ENCODE measurements at places on chromosomes 12 and 14. TPM values are rescaled to one million over a fixed set of nuclear protein-coding genes. Genes with fewer than 3 reads are reported as not detected.

The GSC gene
- not detected for total RNA-seq

The RGS6 gene
- 4.4 TPM for total RNA-seq

The CLEC4E gene
- 1.4 TPM for total RNA-seq

The FOXG1 gene
- total RNA-seq, result not detected

The GNB3 gene
- total RNA-seq, result 1.4 TPM

The IL26 gene
- total RNA-seq, result not detected

The IGF1 gene
- 9.1 TPM for total RNA-seq

The PRORP gene
- 31.6 TPM for total RNA-seq

The CD163 gene
- total RNA-seq, result 22.0 TPM

The STYK1 gene
- 2.3 TPM for total RNA-seq

- DNase-seq, result no peak
Observed at GRCh38 chr12:57299514-57300016, 48.6 kb upstream of the STAC3 start.

- no peak for DNase-seq
Observed at GRCh38 chr14:64196056-64196455, 98.1 kb downstream of the ESR2 start.

DNA sequence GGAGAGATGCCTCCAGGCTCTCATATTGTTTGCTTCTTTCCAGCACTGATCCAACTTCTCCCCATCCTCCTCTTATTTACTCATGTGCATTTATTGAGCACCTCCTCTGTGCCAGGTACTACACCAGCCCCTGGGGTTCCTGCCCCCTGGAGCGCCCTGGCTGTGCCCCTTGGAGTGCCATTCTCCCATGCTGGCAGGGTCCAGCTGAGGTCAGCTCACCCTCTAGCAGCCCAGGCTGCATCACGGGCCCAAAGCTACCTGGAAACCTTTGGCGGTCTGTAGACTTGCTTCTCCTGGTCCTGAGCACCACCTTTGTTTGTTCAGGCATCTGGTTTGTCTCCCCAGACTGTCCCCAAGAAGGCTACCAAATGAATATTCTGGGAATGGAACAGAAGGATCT, 67.0 kb downstream of the ADCK1 start:
- DNase-seq, result no peak

- no peak for DNase-seq
Observed at GRCh38 chr14:82394916-82395315, 861.3 kb upstream of the SEL1L start.

DNA sequence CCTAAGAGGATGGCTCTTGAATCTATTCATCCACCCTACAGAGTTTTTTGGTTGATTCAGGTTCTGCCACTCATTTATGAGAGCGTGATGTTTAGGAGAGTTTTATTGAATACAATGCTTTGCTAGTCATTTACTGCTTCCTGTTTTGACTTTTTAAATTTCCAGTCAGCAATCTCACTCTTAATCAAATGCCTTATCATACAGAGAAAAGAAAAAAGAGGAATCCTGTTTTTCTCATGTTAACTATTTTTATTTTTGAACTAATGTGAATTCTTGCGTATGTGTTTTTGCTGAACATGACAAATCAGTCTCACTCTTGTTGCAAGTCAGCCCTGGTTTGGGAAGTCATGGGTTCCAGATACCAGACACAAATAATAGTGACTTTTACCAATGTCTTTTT, 22.1 kb upstream of the LGMN start:
- no peak for DNase-seq

GRCh38 chr14:56854325-56854724, 44.0 kb upstream of the OTX2 start:
- DNase-seq, result no peak

DNA sequence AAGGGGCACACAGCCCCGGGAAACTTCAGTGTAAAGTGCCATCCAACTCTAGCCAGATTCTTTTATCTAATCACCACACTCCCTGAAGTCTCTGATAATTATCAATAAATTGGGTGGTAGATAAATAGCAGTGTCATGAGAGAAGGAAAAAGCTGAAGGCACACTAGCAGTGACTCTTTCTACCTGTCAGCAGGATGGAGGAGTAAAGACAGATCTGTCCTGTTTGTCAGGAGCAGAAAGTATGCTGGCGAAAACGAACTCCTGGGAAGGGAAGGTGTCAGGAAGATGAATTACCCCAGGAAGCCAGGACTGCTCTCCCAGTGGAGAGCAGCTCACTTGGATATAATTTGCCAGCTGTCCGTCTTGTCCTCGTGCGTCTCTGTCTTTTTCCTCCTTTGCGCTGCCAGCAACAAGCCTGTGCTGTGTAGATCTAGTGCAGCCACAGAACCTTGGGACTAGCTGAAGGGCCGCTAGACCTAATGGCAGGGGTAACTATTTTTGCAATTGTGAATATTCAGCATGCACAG, 981.9 kb downstream of the DIO2 start:
- DNase-seq, result no peak

GRCh38 chr12:44827832-44828438, 48.2 kb downstream of the NELL2 start:
- DNase-seq, result no peak

GRCh38 chr14:72679536-72680151, 214.3 kb downstream of the DPF3 start:
- DNase-seq, result no peak

DNA sequence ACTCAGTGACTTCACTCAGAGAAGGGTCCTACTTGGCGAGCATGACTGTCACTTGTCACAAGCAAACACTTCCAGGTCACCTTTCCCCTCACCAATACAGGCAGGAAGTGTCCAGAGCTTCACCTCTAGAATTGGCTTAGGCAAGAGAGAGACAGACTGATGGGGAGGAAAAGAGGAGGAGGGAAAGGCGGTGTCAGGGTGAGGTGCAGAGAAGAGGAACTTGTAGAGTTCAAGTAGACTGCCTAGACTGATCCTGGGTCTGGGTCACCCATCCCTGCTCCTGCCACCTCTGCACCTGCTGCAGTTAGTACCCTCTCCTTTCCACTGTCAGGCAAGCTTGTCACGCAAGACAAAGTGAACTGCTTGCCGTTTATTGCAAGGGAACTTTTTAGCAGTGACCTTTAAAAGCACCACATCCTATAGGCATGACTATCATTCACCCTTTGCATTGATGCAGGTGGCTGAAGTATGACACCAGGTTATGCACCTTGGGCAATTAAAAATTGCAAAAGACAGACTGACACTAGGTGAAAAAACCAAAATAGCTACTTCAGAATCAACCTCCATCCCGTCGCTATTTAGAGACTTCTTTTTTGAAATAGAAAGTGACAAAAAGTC, 292.4 kb downstream of the SYT1 start:
- no peak for DNase-seq

- peak; percentile 52 for DNase-seq
Observed at GRCh38 chr14:101950516-101951215, 13.7 kb upstream of the DYNC1H1 start.

- DNase-seq, result no peak
Observed at GRCh38 chr14:63224196-63224595, 20.0 kb downstream of the RHOJ start.

DNA sequence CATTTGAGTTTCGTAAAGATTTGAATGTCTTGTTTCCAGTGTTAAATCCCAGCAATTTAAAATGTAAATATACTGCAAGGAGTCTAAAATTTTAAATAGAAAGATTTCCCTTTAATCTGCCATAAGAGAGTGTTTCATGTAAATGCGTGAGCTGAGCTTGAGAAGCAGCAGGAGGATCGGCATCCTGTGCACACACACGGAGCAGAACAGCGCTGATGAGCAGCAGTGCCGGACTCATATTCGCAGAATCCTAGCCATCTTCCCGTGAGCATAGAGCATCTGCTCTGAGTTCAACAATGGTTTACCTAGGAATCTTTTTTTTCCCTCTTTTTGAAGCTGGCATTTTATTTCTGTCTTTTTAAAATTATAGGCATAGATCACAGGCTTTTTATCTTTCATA, 29.8 kb upstream of the AMN start:
- no peak for DNase-seq

GRCh38 chr12:109919456-109919855, 19.4 kb downstream of the TCHP start:
- no peak for DNase-seq

GRCh38 chr12:89862511-89863445, 154.1 kb upstream of the ATP2B1 start:
- DNase-seq, result no peak

- no peak for DNase-seq
Observed at GRCh38 chr14:62946221-62946620, 99.0 kb downstream of the KCNH5 start.

DNA sequence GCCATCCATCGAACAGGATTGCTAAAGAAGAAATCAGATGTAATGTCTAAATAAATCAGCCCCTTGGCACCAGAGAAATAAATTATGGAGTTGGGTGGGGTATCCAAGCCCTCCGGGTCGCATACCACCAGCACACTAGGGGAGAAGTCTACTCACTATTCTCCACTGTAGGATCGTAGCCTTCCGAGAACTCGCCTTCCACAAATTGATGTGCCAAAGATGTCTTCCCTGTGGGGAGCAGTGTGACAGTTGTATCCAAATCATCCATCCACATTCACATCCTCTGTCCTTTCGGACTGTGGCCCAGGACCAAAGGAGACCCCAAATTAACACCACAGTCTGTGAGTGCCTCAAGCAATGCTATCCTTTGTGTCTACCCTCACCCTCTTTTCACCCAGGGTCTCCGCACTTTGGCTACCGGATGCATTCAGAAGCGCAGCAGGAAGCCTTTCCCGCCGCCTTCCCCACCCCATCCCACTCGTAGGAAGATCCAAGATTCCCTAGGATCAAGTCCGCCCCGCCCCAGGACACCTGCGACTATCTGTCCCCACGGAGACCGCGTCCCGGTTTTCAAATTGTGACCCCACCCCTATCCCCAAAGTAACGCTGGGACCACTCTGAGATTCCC, 786 bp downstream of the RHEBL1 start:
- DNase-seq, result no peak

DNA sequence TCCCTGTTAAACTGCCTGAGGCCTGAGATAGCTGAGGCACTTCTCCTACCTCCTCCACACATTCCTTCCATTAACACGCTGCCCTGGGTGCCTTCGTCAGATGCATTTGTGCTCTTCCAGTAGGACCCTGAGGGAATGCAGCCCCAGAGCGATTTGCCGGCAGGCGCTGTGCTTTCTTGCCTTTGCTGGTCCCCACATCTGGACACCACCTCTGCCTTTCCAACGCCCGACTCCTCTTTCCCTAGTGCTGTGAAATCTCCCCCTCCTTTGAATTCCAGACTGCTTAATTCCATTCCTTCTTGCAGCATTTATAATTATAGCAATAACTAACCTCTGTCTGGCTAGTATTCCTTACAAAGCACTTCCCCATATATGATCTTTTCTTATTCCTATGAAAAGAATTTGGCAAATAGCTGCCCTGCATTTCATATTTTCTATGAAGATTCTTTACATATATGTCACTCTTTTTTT, 88.4 kb downstream of the C12orf75 start:
- DNase-seq, result no peak

All from suprapubic skin (tissue), 4 donors.